ENCODE measurements at places on chromosomes 16 and 17. TPM values are rescaled to one million over a fixed set of nuclear protein-coding genes. Genes with fewer than 3 reads are reported as not detected.

ECI1 gene
- total RNA-seq = 53.1 TPM

TMEM219 gene
- total RNA-seq = 89.3 TPM

ZDHHC1 gene
- 9.6 TPM for total RNA-seq

KRTAP9-2 gene
- total RNA-seq = not detected

HSPB9 gene
- not detected for total RNA-seq
